ENCODE measurements at places on chromosomes 6 and 20.

GRCh38 chr6:35919085-35919826 lies 1.6 kb downstream of the SRPK1 start:
- no peak for DNase-seq

DNA sequence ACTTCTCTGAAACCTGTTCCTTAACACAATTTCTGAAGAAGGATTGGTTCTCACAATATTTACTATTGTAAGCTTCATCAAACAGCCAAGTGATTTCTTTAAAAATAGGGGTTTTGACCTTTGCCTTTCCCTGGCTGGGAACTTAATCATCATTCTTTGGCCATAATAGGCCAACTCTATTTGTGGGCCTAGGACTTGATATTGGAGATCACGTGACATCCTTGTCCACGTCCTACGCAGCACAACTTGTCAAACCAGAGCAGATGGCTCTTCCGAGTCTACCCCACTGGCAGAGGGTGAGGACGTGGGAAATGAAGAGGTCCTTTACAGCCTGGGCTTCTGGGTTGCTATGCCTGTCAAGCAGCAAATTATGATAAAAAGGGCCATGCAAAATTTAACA lies 1030.6 kb downstream of the KIF16B start:
- no peak for DNase-seq

GRCh38 chr6:123171341-123172115 lies 175.5 kb downstream of the CLVS2 start:
- no peak for DNase-seq

DNA sequence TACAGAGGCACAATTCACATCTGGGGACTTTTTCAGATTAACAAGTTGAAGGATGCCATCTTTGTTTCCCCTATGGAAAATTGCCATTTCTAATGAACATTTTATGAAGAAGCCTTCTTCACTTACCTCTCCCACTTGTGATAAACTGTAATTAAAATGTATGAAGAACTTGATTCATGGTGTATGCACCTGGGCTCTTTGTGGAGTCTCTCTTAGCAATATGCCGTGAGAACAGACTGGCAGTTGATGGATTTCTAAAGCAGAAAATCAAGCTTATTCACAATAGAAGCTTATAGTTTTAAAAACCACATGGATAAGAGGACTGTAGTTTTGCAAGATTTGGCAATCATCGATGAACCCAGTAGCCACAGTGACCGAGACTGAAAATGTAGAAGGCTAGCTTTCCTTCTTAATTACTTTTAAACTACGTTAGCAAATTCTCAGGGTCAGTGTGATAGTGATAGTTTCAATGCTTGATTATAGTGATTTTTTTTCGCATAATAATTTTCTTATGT lies 270.6 kb downstream of the PRL start:
- no peak for DNase-seq

DNA sequence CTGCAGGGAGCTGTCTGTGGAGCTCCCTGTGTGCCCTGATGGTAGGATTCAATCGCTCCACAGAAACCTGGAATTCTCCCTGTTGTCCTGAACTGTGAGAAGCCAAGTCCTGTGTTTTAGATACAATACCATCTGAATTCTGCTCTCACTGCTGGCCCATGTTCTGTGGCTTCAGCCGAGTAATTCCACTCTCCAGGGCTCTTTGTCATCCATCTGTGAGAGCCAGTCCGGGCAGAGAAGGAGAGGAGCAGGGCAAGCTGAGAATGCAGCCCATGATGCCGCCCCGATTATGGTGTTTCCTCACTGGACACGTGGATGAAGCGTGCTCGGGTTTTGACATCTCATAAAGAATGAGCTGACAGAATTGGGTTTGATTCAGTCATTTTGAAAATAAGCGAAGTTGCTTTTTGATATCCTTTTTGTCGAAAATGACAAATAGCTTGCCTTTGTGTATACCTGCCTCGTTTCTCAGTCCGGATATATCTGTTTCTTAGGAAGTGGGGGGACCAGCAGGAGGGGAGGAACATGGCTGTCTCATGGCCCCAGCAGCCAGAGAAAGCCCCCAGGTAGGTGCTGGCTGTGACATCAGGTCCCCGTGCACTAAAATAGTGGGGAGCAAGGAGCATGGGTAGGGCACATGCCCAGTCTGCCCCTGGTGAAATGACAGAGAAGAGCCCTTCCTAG lies 8.2 kb upstream of the CD93 start:
- no peak for DNase-seq

DNA sequence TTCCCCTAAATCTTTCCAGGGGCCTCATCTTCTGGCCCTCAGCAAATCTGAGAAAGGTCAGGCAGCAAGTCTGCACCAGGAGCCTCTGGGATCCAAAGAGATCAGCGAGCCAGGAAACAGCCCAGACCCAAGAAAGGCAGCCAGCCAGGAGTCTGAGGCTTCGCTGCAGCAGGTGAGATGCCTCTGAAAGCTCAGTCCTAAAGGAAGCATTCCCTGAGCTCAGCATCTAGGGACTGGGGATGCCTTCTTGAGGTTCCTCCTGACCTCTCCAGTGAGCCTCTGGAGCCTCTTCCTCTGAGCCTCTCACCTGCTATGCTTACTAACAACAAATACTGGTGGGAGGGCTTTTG lies 118.8 kb upstream of the MAFB start:
- DNase-seq: no peak

GRCh38 chr20:63096681-63097335 lies 90.0 kb upstream of the BHLHE23 start:
- DNase-seq: no peak

GRCh38 chr6:33007831-33008400 lies 1.5 kb downstream of the HLA-DOA start:
- no peak for DNase-seq

DNA sequence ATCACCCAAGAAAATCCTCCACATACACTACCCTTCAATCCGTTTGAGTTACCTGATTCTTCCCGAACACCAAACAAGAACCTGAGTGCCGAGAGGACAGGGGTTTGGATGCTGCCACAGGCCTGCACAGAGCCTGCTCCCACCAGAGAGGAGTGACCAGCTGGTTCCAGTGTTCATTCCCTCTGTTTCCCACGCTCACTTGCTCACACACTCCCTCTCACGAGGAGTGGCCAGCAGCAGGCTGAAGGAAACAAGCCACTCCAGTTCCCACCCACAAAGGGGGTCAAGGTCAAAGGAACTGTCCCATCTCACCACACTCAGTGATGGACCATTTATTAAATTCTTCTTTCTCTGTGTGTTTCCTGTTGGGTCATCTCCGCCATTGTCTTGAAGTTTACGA lies 97.2 kb upstream of the SNX9 start:
- no peak for DNase-seq

GRCh38 chr20:50260479-50261221 lies 70.0 kb downstream of the CEBPB start:
- no peak for DNase-seq

DNA sequence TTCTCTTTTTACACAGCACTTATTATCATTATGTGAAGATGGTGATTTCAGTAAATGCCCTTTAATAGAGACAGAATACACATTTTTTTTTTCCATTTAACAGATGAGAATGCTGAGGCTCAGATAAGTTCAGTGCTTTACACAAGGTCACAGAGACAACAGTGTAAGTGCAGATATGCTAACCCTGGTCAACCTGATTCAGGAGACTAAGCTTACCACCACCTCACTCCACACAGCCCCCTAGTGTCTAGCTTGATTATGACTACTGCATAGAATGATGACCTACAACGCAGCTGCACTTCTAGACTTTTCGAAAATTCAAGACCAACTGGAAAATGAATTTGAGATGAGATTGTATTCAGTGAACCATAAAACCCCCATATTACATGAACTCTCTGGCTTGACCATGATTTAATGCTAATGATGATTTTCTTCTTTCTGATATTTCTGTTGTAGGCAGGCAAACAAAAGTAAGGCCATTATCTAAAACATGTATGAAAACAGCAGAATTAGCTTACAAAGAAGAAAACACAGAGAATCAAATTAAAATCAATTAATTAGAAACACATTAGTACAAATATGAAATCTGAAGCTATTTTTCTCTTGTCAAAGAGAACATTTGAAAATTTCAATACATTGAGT lies 212.1 kb upstream of the PHACTR1 start:
- no peak for DNase-seq

DNA sequence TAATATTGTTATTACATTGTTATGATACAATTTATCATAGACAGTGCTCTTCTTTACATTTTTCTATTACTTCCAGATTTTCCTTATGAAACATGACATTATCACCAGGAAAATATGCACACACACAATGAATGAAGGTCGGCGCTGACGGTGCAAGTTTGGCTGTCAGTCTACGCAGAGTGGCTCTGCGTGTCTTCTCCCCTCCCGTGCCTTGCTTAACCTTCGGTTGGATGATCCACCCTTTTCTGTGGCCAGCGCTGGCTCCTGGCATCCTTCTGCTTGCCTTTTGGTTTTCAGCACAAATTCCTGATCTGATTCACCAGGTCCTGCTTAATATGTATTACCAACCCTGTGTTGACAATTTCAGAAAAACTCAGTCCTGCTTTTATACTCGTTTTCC lies 157.4 kb downstream of the TSHZ2 start:
- DNase-seq: no peak

DNA sequence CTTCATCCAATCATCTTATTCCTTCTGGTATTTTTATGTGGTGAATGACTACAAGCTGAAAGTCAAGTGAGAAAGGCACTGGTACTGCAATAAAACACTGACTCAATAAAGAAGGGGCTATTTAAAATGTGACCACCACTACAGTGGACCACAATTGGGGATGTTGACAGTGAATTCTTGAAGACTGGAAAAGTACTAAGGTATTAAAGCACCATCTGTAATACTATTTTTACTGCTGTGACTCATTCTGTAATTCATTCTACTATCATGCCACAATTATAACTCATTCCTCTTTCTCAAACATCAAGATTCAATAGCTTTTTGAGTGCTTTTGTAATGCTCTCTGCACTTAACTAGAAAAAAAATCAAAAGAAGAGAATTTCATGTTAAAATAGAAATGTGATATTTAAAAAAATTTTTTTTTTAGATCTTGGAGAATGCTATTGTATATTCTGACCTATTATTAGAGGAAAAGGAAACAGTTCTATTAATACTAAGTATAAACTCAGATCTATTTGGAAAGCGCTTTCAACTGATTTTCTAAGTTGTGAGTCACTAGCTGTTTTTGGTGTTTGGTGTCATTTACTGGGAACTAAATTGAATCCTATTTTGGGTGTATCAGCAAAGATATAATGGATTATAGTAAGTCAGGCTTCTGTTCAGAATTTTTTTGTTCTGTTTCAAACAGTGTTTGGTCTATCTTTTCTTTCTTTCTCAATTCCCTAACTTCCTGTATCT lies 104.7 kb upstream of the TMEM170B start:
- no peak for DNase-seq

GRCh38 chr6:26019261-26019830 lies 56.7 kb downstream of the TRIM38 start:
- DNase-seq: no peak

DNA sequence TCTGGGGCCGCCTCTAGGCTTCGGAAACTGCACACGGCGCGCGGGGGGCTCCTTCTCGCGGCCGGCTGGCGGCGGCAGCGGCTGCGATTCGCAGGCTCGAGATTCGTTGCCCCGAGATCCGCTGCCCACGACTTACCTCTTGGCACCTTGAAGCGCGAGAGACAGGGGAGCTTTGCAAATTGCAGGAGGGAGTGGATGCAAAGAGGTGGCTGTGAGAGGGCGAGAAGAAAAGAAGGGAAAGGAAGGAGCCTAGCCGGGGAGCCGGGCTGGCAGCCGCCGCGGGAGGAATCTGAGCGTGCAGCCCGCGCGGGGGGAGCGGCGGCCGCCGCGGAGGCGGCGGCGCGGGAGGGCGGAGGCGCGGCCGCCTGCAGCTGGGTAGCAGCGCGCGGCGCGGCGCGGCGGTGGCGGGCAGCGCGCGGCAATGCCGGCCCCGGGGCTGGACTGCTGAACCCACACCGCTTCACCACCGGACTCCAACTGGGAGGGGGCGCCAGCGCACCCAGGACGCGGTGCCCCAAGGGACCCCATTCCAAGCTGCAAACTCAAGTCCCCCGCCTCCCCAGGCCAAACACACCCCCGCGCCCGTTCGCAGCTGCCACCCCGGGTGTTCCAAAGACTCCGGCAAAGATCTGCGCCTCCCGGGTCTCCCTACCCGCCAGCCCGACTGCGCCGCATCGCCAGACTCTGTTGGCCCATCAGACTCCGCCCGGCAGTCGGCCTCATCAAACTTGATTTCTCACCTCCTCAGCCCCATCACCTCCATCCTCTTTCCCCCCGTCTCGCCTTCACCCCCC lies 44.2 kb upstream of the SUPT3H start:
- no peak for DNase-seq

GRCh38 chr6:36685926-36686667 lies 7.6 kb downstream of the CDKN1A start:
- DNase-seq: no peak

DNA sequence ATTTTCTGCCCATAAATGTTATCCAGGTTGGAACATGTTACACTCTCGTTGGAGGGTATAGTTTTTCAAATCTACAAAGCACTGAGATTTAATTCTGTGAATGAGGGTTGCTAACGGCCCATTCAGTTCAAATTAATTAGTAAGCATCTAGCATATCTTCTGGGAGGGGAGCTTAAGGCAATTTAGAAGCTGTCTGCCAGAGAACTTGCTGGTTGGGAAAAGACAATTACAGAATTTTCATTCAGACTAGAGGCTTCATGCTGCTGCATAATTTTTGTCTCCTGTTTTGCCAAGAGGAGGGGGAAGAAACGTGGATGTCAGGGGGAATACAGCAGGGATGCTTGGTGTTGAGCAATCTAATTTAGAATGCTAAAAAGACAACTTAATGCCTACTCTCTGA lies 268.3 kb upstream of the FAM83B start:
- no peak for DNase-seq

- no peak for DNase-seq
Observed at GRCh38 chr20:25259358-25259757, 11.5 kb downstream of the PYGB start.

GRCh38 chr6:136180704-136181511 lies 69.2 kb downstream of the MTFR2 start:
- no peak for DNase-seq

DNA sequence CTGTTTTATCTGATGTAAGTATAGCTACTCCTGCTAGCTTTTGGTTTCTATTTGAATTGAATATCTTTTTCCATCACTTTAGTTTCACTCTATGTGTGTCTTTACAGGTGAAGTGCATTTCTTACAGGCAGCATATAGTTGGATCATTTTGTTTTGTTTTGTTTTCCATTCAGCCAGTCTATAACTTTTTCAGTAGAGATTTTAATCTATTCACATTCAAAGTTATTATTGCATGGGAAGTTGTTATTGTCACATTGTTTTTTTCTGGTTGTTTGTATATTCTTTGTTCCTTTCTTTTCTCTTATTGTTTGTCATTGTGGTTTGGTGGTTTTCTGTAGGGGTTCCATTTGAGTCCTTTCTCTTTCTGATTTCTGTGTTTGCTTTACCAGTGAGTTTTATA lies 151.2 kb downstream of the PDE10A start:
- DNase-seq: no peak

All from non-pigmented ciliary epithelial cell (primary cell).